ENCODE measurements at places on chromosomes 5 and 9.

DNA sequence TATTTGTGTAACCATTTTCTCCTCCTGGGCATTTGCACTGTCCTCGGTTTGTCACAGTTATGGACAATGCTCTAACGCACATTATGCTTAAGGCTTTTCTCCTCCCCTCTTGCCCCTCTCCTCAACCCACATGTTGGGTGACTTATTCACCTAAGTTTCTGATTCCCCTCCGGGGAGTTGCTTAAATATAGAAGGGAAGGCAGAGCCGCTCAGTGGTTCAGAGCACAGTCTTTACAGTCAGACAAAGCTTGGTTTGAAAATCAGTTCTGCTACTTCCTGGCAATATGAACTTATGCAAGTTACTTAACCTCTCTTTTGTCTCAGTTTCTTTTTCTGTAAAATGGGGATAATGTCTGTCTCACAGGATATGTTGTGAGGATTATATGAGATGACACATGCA lies 41.2 kb upstream of the SPRY4 start:
- DNase-seq: no peak

DNA sequence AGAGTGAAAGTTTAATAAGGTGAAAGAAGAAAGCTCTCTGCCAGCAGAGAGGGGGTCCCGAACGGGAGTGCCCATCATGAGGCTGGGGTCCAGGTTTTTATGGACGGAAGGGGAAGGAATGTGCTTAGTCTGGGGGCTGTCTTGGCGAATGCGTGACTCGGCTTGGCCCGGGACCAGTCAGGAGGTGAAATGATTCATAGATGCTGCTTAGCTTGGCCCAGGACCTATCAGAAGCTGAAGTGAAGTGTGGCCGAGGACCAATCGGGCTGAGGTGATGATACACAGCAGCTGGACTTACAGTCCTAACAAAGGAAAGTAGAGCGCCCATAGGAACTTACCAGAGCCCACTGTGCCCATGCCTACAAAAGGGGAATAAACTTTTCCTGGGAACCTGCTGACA lies 3.9 kb upstream of the FKTN start:
- no peak for DNase-seq

DNA sequence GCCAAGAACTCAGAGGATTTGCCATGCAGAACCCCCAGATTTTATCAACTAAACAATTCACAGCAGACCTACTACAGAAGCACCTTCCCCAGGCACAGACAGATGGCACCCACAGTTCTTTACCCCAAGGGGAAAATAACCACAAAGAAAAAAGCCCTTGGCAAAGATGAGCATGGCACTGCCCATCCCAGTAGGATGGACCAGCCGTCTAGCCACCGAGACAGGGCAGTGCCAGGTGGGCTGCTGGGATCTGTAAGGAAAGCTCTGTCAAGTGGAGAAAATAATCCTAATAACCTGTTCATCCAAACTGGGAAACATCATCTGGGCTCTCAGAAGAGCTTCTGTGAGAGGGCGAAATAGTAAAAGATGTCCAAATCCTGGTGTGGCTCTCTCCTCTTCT lies 130.0 kb downstream of the COL23A1 start:
- no peak for DNase-seq

DNA sequence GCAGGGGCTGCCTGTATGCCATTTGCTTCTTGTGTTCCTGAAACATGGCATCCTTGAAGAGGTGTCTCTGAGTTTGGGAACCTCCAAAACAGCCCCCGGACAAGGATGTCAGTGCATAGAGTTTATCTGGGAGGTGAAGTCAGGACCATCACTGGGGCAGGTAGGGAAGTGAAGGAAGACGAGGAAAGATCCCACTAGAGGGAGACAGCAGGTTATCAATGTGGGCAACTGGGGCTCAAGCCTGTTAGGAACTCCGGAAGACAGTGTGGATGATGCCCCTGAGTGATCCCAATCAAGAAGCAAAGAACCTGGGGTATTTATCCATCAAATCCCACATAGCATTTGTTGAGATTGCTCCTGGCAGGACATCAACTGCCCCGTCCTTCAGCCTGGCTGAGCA lies 233.1 kb downstream of the AGTPBP1 start:
- DNase-seq: no peak

DNA sequence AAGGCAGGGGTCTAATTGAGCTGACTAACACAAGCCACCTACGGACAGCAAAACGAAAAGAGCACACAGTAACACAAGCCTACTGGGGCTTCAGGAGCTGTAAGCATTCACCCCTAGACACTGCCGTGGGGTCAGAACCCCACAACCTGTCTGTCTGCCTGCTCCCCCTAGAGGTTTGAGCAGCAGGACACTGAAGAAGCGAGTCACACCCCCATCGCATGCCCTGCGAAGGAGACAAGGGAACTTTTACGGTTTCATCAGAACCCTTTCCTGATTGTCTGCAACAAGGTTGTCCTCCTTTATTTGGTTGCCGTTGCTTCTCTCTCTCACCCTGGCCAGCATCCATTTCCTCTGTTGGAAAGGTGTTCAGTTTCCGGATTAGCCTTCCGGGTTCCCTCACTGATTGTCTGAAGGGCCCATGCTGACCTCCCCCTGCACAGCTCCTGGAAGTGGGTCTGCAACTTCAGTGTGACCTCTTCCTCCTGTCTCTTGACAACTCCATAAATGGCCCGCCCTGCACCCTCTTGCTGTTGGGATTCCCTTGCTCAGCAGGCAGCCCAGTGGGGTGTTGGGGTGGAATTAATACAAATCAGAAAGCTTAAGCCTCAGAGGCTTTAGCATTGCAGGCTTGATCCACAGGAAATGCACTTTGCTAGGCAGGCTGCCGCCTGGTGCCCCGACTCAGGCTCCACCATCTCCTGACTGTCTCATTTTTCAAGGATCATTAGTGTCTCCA lies 258.9 kb upstream of the TLE4 start:
- DNase-seq: no peak

GRCh38 chr9:75378926-75379325 lies 290.6 kb downstream of the OSTF1 start:
- DNase-seq: no peak

DNA sequence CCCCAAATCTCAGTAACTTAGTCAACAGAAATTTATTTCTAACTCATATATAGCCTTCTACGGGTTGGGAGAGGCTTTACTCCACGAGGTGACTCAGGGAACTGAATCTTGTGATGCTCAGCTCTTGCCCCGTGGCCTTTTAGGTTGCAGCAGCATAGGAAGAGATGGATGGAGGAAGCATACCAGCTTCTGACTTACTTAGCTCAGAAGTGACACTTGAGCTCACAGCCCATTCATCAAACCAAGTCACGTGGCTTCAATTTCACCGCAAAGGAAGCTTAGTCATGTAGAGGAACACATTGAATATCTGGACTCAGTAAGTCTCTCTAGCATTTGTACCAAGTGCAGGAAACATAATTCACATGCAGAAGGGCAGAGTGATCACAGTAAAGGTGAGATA lies 124.1 kb upstream of the KCNN2 start:
- DNase-seq: peak; percentile 84

DNA sequence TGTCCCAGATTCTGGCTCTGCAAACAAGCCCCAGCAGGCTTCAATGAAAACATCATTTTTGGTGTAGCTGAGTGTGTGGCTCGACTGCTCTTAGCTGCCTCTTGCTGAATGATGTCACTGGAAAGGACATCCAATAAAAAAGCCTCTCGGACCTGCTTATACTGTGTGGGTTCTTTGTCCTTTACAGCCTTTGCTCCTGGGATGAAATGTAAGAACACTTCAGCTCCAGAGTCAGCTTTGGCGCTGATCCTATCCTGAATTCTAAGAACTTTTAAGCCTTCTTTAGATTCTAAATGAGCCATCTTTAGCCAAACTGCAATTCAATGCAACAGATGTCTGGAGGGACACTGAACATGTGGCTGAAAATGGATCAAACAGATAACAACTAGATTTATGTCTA lies 404.6 kb upstream of the C9orf72 start:
- DNase-seq: no peak

GRCh38 chr5:17022296-17022695 lies 86.2 kb upstream of the MYO10 start:
- peak; percentile 28 for DNase-seq

DNA sequence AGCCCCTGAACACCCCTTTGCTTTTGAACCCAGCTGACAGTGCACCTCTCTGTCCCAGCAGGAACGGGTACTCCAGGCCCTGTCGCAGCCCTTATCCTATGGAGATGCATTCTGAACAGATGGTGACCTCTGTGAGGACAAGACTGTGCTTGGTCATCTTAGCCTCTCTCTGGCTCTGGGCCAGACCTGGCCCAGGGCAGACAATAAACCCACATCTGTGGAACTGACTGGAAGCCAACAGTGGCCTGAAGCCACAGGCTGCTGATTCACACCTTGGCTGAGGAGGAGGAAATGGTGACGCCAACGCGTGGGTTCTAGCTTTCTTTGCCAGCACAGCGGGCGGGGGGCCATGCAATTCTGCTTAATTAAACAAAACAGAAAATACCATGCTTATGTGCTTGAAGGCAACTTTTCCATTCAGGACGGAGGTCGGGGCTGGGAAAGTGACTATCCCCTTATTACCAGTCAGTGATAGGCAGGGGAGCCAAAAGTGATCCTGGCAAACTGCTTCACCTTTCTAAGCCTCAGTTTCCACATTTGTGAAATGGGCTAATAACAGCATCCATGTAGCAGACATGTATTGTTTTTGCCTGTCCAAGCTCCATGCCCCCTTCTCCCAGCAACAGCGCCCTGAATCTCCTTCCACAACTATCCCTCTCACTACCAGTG lies 10.8 kb downstream of the SH3PXD2B start:
- DNase-seq: peak; percentile 92

DNA sequence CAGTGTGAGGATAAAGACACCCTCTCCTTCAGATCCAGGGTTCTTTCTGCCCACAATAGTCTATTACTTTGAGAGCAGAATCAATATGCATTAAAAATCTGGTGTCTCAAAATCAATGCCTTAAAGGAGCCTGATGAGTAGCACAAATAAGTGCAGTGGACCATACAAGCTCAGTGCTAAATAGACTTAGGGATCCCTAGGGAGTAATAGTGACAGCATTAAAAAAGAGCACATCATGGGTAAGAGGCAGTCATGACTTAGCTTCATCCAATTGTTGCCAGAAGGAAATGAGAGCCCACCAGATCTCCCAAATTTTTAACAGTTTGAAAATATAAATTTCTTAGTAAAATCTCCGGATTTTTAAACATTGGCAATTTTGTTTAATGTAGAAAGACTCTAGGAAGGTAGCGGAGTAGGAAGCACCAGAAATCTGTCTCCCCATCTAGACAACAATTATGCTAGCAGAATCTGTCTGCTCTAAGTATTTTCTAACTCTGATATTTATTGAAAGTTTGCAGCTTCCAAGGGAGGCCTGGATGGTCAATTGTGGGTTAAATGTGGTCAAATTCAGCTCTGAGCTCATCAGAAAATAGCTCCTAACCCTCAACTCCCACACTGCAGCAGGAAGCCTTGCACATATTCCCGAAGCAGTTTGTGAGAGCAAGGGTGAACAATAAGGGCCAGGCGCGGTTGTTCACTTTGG lies 443.9 kb downstream of the TLE1 start:
- no peak for DNase-seq

GRCh38 chr5:73540192-73540591 lies 25.2 kb downstream of the ANKRA2 start:
- peak; percentile 61 for DNase-seq

DNA sequence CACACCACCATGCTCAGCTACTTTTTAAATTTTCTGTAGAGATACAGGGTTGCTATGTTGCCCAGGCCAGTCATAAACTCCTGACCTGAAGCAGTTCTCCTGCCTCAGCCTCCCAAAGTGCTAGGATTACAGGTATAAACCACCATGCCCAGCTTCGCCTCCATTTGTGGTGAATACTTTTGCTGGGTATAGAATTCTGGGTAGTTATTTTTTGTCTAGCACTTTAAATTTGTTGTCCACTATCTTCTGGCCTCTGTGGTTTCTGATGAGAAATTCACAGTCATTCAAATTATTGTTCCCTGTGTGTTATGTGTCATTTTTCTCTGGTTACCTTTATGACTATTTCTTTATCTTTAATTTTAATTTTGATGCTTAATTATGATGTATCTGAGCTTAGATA lies 57.7 kb upstream of the EXOC3 start:
- DNase-seq: no peak

GRCh38 chr5:59503220-59503619 lies 390.3 kb downstream of the PDE4D start:
- DNase-seq: no peak

DNA sequence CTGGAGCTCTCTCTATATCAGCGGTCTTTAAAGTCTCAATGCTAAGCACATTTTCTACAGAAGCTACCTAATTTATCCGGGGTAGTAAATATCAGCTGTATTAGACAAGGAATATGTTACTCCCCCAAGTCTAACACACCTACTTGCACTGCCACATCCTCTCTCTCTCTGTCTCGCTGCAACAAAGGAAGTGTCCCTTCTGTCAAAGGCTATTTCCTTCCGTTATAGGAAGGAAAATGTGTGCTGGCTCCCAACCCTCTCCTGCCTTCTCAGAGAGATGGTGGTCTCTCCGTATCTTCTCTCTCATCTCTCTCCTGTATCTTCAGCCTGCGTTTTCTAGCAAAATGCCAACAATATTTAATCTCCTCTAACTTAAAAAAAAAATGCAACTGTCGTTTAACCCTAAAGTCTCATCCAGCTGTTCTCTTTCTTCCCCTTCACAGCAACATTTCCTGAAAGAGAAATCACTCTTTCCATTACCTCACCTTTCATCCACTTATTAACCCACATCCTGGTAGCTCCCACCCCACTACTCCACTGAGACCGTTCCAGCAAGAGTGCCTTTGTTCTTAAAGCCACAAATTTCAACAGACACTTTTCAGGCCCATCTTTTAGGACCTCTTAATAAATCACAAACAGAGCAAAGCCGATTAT lies 2.3 kb downstream of the TTF1 start:
- peak; percentile 18 for DNase-seq

DNA sequence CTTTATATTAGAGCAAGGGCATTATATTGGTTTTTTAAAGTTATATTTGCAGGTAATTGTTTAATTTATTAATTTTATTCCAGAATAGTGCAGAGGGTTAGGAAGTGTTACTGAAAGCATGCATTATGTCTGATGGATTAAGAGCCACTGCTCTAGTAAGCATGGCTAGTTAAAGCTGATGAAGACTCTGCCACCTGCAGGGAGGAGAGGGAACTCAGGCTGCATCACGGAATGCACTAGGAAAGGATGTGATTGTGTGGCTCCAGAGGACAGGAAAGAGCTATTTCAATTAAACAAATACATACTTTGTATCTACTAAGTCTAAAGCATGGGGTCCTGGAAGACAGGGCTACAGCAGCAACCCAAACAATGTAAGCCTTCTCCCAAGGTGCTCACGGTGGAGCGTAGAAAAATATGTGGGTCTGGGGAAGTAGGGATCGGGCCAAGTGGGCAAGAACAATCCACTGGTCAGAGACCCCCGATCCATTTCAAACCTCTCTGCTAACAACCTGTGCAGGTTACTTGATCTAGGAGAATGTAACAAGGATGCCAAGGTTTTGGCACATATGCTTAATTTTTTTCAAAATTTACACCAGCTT lies 15.3 kb upstream of the GRXCR2 start:
- DNase-seq: peak; percentile 55

- DNase-seq: no peak
Observed at GRCh38 chr5:5344051-5344571, 78.4 kb upstream of the ICE1 start.
